Astrocyte (in vitro differentiated cells and primary cell): ENCODE measurements at places on chromosomes 6 and 20.
A peak's percentile ranks its signal among the peaks of the same experiment; 100 is the strongest.

- no peak for DNase-seq
Observed at GRCh38 chr20:45322952-45323383, 14.9 kb upstream of the MATN4 start.

GRCh38 chr6:111061508-111061907, 25.8 kb upstream of the SLC16A10 start:
- peak; percentile 20 for DNase-seq

GRCh38 chr6:16683641-16684194, 77.5 kb downstream of the ATXN1 start:
- DNase-seq, result peak; percentile 79

DNA sequence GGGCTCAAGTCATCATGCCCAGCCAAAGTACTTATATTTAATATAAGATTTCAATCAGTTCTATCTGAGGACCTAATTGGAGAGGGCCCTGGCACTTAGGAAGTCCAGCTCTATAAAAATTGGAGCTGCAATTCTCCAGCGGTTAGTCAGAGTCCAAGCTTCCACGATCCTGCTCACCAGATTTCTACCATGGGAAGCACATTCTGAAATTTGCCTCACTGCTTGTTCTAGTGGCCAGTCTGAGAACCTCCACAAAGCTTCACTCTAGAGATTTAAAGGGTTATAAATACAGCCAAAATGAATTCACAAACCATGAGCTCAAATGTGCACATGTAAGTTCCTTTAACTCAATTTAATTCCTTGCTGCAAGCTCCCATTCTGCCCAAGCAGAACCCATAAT, 33.5 kb downstream of the PNLDC1 start:
- no peak for DNase-seq

- peak; percentile 75 for DNase-seq
Observed at GRCh38 chr6:87702589-87702945, 534 bp upstream of the AKIRIN2 start.

- no peak for DNase-seq
Observed at GRCh38 chr20:25090492-25091429, 8.8 kb upstream of the VSX1 start.

- peak; percentile 23 for DNase-seq
Observed at GRCh38 chr6:110814102-110815014, 911 bp downstream of the CDK19 start.

GRCh38 chr20:19621072-19621471, 137.0 kb upstream of the RIN2 start:
- DNase-seq, result no peak

GRCh38 chr20:63500151-63500901, 1.4 kb upstream of the EEF1A2 start:
- DNase-seq, result no peak

DNA sequence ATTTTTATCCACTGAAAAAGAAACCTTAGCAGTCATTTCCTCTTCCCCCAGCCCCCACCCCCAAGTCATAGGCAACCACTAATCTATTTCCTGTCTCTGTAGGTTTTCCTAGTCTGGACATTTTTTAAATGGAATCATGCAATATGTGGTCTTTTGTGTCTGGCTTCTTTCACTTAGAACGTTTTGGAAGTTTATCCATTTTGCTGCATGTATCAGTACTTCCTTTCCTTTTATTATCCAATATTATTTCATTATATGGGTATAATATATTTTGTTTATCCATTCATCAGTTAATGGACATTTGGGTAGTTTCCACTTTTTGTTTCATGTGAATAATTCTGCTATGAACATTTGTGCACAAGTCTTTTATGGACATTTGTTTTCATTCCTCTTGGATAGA, 99.3 kb upstream of the BMP5 start:
- no peak for DNase-seq

GRCh38 chr6:105109955-105110895, 69.6 kb downstream of the POPDC3 start:
- DNase-seq, result no peak

DNA sequence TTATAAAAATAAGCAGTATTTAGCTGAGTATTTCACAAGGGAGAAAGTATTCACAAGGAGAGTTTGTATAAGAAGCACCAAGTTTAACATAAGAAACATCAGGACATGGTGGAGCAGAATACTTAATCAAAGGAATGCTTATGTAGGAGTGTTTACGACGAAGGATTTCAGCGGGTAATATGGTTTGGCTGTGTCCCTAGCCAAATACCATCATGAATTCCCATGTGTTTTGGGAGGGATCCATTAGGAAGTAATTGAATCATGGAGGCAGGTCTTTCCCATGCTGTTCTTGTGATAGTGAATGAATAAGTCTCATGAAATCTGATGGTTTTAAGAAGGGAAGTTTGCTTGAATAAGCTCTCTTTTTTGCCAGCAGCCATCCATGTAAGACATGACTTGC, 1099.1 kb upstream of the ADGRB3 start:
- peak; percentile 60 for DNase-seq

- DNase-seq, result no peak
Observed at GRCh38 chr6:16301511-16301910, 63.1 kb downstream of the GMPR start.

GRCh38 chr20:60152792-60153191, 194.6 kb downstream of the CDH26 start:
- no peak for DNase-seq

- peak; percentile 49 for DNase-seq
Observed at GRCh38 chr6:63352069-63352543, 32.3 kb upstream of the LGSN start.

GRCh38 chr6:116954938-116955337, 77.9 kb downstream of the RFX6 start:
- DNase-seq, result no peak

DNA sequence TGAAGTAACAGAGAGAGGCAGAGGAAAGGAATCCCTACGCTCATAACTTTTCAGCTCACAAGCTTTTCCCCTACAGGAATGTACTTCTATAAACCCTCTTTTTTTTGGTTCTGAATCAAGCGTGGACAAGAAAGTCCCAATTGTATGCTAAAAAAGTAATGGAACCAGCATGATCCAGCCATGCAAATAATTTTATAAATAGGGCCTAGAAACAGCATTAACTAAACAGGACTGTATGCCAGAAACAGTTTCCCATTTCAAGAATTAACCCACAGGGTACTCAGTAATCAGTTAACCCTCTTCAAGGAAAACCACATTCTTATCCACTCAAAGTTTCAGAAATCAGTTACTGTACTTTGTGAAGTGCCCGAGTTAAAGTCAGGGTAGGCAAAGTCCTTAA, 87.0 kb upstream of the HMGCLL1 start:
- no peak for DNase-seq

- DNase-seq, result peak; percentile 14
Observed at GRCh38 chr20:46206025-46206424, 87.9 kb downstream of the CD40 start.

- no peak for DNase-seq
Observed at GRCh38 chr6:118502169-118502568, 45.9 kb upstream of the PLN start.
